Right hindlimb (tissue), 1 donor: ENCODE measurements at places on chromosomes 2 and 18.

DNA sequence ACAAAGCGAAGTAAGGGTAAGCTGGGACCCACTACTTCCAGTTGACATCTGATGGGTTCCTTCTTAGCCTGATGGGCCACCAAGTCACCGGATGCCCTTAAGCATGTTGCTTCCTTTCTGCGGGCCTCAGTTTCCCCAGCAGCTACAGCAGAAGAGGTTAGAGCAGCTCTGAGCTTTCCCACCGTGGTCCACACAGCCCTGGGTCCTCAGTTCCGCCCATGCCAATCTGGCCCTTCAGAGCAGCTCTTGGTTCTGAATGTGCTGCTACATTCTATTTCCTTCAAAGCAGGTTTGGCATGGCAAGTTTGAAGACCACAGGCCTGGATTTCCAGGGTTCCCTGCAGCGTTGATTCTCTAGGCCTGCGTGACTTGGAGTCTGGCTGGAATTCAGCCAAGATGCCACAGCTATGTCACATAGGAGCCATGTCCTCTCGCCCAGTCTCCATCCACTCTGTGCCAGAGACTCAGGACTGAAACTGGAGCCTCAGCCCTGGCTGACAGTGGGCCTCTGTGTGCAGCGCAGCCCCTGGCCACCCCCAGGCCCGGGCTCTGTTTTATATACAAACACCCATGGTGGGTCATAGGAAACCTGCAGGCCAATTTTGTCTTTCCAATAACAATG lies 79.6 kb downstream of the TFCP2L1 start:
- no peak for DNase-seq

DNA sequence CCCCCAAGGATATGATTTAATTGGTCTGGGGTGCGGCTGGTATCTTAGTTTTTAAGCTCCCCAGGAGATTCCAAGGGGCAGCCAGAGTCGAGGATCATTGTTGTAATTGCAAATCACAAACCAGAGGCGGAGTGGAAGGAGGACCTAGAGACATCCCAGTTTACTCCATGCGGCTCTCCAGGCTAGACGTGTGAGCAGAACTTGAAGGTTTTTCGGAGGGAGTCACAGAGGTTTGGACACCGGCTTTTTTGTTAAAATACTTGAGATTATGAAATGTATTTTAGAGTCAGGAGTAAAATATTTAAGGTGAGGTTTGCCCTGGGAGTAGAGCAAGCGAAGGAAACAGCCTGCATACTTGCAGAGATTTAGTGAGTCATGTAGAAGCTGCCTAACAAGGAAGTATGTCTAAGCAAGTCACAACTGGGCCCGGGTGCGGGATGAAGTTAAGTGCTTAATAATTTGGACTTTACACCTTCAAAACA lies 39.5 kb downstream of the TGOLN2 start:
- DNase-seq: no peak

- no peak for DNase-seq
Observed at GRCh38 chr2:17373041-17373440, 145.2 kb downstream of the RAD51AP2 start.

DNA sequence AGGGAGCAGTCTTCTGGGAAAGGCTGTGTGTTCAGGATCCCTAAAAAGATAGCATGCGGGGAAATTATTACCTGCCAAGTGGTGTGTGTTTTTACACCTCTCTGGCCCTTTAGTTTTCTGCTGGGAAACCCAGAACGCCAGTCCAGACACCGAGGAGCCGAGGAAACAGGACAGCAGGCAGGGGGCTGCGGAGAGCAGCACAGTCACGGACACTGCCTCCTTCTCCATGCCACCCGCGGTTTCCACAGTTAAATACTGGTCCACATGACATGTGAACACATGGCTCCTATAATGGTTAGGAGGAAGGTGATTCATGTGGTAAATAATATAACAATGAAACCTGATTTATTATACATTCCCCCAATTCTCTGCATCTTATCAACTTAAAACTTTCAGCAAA lies 20.4 kb downstream of the CNOT11 start:
- no peak for DNase-seq

DNA sequence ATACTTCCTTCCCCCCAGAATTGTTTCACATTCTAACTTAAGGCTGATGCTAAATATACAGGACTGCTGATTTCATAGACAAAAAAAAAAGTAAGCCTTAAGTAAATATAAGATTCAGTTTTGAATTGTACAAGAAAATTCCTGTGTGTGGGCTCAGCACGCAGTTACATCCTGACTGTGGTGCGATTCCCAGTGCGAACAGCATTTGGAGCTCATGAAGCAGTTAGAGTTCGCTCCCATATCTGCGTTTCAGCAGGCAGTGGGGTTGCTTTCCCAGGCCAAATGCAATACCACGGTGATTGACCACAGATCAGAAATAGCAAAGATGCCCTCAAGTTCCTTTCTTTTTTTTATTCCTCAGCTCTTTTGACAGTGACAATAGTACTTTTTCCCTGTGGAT lies 75.6 kb downstream of the SATB2 start:
- DNase-seq: no peak

DNA sequence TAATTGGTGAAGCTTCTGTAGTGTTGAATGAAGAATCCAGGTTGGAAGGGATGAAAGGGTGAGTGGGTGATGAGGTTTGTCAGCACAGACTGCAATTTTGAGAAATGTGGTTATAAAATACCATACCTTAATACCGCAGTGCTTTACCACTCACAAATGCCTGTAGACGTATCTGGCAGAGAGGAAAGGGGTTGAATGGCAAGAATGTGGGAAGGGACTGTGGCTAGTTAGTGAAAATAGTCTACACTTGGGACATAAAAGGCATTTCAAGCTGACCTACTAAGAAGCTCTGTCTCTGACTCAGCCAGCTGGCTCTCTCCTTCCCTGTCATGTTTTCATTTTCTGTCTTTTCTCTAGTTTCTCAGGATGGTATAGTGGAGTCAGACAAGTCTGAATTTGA lies 25.1 kb downstream of the CDK15 start:
- no peak for DNase-seq

- DNase-seq: no peak
Observed at GRCh38 chr2:3192920-3193319, 184.7 kb downstream of the EIPR1 start.

DNA sequence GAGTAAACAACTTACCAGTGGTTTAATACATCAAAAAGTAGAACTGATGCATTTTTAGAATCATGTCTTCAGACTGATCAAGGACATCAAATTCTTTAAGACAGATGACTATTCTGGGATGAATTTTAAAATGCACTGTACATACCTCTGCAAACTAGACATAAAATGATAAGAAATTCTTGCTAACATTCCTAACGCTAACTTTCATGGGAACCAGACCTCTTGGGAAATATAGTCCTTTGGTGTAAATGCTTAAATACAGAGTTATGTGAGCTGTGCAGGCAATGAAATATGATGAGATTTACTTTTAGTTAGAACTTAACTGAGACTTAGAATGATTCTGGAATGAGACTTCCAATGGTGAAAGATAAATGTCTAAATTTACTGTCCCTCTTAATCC lies 562.0 kb downstream of the NR4A2 start:
- no peak for DNase-seq

DNA sequence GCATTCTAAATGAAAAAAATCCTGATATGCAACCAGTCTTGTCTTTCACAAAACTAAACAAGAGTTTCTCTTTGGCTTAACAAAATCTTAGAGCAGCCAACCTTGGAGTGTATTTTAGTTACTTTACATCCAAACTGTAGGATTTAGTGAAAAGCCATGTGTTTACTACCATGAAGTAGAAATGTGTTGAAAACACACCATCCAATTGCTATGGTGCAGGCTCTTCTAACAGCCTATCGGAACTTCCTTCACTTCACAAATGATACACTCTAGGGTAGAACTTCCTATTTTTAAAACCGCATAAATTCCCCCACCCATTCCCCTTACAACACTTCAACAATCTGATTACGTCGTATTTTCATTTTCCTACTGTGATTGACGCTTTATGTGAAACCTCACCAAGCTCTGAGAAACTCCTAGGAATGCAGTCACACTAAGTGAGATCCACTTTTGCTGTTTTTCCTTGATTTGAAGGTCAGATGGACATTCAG lies 74.4 kb upstream of the MAP4K4 start:
- no peak for DNase-seq

DNA sequence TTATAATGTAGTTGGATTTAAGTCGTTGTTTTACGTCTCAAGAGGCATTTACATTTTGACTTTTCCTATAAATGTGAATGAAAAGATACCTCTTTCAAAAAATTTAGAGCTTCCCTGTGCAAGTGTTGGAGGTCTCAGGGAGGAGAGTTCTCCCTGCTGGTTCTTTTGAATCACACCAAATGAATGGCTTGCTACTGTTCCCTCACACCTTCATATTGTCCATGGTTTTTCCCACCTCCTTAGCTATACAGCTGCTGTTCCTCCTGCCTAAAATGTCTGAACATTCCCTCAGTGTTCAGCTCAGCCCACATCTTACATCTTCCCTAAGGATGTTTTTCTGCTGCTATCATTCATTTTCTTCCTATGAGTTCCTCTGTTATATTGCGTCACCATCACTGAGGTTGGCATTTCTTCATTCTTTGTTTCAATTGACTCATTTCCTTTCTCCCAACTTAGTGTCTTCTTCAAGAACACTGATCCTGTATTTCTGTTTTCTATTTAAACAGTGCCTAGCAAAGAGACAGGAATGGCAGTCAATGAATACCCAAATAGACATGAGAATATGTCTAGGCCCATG lies 46.0 kb downstream of the COX7A2L start:
- DNase-seq: no peak

DNA sequence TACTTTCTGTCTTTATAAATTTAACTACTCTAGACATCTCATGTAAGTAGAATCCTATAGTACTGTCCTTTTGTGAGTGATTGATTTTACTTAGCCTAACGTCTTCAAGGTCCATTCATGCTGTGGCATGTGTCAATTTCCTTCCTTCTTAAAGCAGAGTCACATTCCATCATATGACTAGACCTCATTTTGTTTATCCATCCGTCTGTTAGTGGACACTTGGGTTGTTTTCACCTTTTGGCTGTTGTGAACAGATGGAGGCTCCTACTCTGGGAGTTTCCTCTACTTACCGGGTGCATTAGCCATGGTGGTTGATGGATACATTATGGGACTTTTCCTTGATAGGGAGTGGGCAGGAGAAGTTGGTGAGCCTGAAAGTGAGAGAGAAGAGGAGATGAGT lies 6.4 kb upstream of the PDIA6 start:
- no peak for DNase-seq

GRCh38 chr2:204081487-204082425 lies 145.2 kb downstream of the ICOS start:
- DNase-seq: no peak

GRCh38 chr2:113266431-113266830 lies 12.3 kb downstream of the PAX8 start:
- no peak for DNase-seq

DNA sequence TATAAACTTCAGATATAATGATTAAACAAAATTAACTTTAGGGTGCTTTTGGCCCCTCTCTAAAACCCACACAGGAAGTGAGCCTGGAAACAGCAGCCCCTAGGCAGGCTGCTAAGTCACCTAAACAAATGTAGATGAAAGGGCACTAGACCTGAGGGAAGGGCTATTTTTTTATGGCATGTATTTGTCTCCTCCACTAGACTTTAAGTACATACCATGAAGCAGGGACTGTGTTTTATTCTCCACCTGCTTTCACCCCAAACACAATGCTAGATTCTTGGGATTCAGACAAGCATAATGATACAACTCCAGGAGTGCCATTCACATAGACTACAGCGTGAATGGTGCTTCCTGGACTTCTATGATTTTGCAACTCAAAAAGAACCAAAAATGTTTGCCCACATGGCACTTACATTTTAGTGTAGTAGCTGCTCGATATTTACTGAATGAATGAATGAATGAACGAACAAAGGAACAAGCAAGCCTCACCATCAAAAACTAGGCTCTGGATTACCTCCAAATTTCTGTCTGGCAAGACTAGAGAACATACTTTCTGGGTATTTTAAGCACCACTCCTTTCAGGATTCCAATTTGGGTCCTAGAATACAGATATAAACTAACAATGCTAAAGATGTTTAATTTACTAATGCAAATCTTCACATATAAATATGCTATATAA lies 10.1 kb downstream of the ATAD2B start:
- no peak for DNase-seq

DNA sequence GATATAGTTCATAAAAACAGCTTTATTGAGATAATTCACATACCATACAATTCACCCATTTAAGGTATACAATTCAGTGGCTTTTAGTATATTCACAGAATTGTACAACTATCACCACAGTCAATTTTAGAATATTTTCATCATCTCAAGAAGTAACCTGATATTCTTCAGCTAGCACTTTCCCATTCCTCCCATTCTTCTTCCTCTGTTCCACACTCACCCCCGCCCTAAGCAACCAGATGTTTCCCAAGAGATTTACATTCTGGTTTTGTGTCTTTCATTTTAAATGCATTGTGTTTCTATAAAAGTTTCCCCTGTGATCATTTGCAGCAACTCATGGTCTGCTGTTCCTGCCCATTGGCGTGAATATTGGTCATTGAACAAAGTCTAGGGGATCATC lies 5.4 kb downstream of the GPN1 start:
- DNase-seq: no peak

- DNase-seq: no peak
Observed at GRCh38 chr2:232236200-232236599, 142.4 kb upstream of the ALPP start.

- no peak for DNase-seq
Observed at GRCh38 chr2:124647663-124648062, 622.6 kb downstream of the CNTNAP5 start.

- DNase-seq: no peak
Observed at GRCh38 chr2:142010477-142011270, 120.1 kb downstream of the LRP1B start.

- DNase-seq: no peak
Observed at GRCh38 chr18:72652990-72653593, 109.0 kb upstream of the CBLN2 start.

- no peak for DNase-seq
Observed at GRCh38 chr18:58051765-58052460, 7.9 kb downstream of the NEDD4L start.

- no peak for DNase-seq
Observed at GRCh38 chr18:31046916-31047315, 4.4 kb upstream of the DSC3 start.

DNA sequence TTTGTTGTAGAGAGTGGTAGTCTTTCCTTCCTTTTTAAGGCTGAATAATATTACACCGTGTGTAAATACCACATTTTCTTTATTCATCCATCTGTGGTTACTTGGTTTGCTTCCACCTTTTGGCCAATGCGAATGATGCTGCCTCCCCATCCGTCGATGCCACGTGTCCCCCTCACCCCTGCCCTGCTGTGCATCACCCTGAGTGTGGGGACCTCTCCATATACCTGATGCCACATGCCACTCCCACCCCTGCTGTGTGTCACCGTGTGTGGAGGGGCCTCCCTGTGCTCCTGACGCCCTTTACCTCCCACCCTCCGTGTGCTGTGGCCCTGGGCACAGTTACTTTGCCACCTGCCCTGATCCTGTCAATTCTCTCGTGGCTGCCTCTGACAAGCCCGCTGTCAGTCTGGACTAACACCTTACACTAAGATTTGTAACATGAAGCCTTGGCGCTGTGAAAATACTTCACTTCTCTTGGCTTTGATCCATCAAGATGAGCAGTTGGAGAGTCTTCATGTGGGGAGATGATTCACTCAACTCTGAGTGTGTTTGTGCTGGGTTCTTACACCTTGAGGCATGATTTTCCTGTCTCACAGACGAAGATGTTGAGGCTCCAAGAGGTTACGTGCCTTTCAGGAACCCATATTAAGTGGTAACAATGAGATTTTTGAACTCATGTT lies 234.0 kb downstream of the ZNF407 start:
- no peak for DNase-seq
